ENCODE measurements at places on chromosomes 2 and 18. TPM values are rescaled to one million over a fixed set of nuclear protein-coding genes. Genes with fewer than 3 reads are reported as not detected.

DNA sequence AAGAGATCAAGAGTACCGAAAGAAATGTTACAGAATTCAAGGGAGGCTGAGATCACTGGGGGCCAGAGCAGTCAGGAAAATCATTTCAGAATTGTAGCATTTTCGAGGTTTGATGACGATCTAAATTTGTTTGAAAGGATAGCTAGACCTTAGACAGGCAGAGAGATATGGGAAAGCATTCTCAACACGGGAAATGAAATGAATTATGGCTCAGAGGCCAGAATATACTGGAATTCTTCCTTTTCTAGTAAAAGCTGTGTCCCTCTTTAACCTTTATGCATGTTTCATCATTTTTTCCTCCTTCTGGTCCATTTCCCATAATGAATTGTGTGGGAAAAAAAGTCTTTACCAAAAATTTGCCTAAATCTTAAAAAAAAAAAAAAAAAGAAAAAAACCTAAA lies 78.8 kb downstream of the NABP1 start:
- DNase-seq: no peak

DNA sequence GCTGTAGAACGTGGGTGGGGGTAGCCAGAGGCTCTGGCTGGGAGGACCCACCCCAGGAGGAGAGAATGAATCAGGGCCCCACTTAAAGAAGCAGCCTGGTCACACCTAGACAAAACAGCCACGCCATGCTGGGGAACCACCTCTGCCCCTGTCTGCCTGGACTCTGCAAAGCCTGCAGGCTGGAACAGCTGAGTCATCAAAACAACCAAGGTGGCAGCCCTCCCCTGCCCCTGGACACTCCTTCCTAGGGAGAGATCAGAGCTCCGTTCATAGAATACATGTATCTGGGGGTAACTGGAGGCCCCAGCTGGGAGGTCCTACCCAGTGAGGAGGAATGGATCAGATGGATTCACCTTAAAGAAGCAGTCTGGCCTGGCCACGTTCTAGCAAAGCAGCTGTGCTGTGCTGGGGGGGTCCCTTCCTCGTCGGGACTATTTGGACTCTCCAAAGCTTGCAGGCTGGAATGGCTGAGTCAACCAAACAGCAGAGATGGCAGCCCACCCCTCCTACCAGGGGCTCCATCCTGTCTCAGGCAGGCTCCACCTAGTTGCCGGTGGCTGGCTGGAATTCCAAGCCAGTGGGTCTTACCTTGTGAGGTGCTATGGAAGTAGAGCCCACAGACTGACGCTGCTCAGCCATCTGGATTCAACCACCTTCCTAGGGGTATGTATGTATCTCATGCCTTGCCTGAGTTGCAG lies 50.5 kb upstream of the NT5C1B start:
- no peak for DNase-seq

GRCh38 chr2:31275976-31276375 lies 42.0 kb downstream of the EHD3 start:
- no peak for DNase-seq

- DNase-seq: no peak
These were observed 82.3 kb downstream of the INPP5D start for GRCh38 chr2:233142355-233142897.

DNA sequence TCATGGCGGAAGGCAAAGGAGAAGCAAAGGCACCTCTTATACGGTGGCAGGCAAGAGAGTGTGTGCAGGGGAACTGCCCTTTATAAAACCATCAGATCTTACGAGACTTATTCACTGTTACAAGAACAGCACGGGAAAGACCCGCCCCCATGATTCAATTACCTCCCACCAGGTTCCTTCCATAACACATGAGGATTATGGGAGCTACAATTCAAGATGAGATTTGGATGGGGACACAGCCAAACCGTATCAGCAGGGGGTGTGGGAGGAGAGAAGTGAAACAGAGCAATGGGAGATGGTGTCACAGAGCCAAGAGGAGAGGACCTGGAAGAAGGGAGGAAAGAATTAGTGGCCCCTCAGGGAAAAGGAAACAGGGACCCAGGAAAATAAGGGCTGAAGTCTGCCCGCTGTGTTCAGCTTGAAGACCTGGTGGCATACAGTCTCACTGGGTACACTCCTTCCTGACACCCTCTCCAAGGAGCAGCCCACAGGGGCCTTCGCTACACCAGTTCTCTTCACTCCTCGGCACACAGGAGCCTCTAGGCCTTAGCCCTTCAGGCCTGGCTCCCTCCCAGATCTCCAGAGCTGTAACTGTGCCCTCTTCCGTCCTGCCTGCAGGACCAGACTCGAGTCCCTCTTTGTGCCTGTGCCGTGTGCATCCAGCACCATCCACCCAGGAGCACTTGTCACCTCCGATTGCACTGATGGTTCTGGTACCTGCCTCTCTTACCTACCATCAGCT lies 262.1 kb downstream of the EIPR1 start:
- no peak for DNase-seq

DNA sequence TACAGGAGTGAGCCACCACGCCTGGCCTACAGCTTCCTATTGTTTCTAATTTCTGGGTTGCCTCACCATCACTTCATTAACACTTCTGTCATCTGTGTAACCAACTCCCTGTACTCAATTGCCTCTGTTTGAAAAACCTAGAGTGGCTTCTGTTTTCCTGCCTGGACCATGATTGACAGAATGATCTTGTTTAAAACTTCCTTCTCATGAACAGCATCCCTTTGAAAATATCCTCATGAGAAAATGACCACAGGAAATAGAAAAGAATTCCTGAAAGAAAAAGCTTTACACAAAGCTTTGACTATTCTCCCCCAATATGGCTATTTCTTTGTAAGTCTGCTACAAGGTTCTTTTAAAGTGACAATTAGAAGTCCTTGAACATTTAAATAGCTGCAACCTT lies 672.3 kb downstream of the ARHGAP15 start:
- DNase-seq: no peak

DNA sequence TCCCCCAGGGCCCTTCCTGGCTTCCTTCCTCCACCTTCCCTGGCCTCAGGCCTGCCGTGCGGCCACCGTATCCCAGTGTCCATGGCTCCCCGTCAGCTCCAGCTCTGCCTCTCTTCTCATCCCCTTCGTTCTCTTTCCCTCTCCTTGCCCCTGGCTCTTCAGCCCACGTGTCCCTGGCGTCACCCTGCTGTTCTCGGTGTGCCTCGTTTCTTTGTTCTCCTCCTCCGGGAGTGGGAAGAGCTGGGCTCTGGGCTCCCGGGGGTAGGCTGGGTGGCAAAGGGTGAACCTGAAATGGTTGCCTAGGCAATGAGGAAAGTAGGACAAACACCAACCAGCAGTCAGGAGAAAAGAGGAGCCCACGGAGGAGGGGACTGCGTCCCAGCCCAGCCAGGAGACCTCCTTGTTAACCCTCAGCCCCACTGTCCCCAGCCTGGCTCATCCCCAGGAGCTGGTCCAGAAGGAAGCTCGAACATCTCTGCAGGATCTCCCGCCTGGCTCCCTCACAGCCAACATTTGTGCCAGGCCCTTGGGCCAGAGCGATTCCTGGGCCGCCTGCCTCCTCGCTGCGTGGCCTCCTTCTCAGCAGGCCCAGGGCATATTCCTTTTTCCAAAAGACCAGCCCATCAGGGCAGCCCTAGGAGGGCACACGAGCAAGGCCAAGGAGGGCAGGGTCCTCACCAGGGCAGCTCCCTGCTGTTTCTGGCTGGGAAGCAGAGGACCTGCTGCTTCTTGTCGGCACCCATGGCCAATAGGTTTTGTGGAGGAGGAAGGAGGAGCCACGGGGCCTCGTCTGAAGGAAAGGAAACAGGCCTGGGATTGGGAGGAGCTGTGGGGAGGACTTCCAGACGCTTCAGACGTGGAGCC lies 30.9 kb upstream of the DNMT3A start:
- no peak for DNase-seq

The KCNJ3 gene
- 5.2 TPM for total RNA-seq

GRCh38 chr2:12318427-12319057 lies 398.2 kb upstream of the TRIB2 start:
- no peak for DNase-seq

GRCh38 chr18:79422022-79422782 lies 26.5 kb downstream of the NFATC1 start:
- DNase-seq: no peak

DNA sequence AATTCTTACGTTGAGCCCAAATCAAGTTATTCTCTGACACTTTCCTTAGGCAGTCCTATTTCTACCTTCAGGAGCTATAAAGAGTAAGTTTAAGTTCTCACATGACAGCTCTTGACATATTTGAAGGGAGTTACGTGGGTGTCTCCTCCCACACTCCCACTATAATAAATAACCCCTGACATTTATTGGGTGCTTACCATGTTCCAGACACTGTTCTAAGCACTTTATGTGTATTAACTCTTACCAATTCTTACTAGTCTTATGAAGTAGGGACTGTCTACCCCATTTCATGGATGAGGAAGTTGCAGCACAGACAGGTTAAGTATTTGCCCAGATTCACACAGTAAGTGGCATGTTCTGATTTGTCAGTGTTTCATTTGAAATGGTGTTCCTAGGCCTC lies 17.9 kb downstream of the PLCL1 start:
- no peak for DNase-seq

DNA sequence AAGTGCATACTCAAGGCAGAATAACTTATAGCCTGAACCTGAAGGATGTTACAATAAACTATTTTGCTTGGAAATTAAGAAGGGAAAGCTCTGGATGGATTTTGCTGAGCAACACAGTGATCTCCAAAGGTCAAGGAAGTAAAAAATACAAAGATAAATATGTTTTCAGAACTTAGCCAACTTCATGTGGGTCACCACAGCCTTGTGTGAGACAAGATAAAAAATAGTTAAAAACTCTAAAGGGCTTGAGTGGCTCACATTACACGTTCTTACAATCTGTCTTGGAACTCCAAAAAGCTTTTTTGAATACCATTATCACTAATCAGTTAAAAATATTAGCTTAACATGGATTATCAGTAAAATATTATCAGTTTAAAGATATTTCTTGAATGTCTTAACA lies 28.9 kb upstream of the MTX2 start:
- no peak for DNase-seq

DNA sequence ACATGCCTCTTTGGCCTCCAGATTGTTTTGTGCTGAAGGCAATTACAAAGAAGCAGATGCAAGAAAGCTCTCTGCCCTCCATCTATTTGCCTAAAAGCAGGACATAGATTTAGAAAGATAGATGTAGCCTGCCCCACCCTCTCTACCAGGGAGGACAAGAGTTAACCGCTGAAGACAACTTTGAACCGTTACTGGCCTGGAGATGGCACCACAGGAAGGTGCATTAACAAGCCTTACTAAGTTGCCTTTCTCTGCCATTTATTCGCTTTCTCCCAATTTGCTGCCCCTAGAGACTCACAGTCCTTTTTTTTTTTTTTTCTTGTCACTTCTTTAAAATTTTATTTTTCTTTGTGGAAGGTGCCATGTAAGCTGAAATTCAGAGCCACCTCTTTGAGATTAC lies 28.8 kb upstream of the RMDN2 start:
- DNase-seq: no peak

Measured in esophagus muscularis mucosa (tissue), 4 donors.